ENCODE measurements at places on chromosomes 6 and 20. TPM values are rescaled to one million over a fixed set of nuclear protein-coding genes. Genes with fewer than 3 reads are reported as not detected.

DNA sequence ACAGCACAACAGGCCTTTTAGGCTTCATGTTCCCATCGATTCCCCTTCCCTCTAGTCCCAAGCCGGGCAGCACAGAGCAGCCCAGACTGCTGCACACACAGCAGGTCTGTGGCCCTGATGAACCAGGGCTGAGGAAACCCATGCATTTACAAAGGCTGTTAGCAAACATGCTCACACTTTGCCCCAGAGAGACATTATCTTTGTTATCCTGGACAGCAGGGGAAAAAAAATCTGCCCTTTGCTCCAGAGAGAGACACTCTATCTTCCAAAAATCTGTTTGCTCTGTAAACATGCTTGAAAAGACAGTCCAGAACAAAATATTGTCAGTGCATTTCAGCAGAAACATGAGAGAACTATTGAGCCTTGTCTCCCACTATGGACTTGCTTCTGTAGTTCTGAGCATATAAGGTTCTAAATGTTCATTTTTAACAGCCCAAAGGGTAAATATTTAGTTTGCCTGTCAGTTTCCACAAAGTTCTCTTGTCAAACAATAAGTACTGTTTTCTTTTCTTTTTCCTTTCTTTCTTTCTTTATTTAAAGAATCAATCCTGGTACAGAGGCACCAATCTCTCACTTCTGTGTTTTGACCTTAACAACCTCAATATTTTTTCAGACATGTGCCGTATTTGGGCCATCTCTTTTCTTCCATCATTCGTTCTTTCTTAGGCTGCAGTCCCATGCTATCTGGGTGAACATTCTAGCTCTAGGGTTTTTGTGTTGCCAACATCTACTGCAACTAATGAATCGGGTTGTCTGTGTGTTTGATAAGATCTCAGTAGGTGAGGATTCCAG is 468.0 kb downstream of the EPM2A start:
- H3K4me1 ChIP-seq, result no peaks in the 10 kb centered on the region
- H3K27me3 ChIP-seq, result no peaks in the 10 kb centered on the region
- H3K27ac ChIP-seq, result no peak overlapping the region
- no peaks in the 10 kb centered on the region for H3K36me3 ChIP-seq
- DNase-seq, result no peak

GRCh38 chr6:83182114-83182513 is 11.0 kb downstream of the PGM3 start:
- no peak for DNase-seq
- H3K4me3 ChIP-seq, result no peak overlapping the region
- no peak overlapping the region for H3K27ac ChIP-seq
- H3K36me3 ChIP-seq, result peaks cover 18% of the 10 kb centered on the region
- no peaks in the 10 kb centered on the region for H3K4me1 ChIP-seq
- H3K27me3 ChIP-seq, result no peaks in the 10 kb centered on the region

GRCh38 chr6:42322676-42323075 is 105.0 kb upstream of the MRPS10 start:
- no peaks in the 10 kb centered on the region for H3K36me3 ChIP-seq
- H3K27ac ChIP-seq, result no peak overlapping the region
- no peaks in the 10 kb centered on the region for H3K27me3 ChIP-seq
- no peak overlapping the region for H3K4me3 ChIP-seq
- peaks cover 28% of the 10 kb centered on the region for H3K4me1 ChIP-seq

DNA sequence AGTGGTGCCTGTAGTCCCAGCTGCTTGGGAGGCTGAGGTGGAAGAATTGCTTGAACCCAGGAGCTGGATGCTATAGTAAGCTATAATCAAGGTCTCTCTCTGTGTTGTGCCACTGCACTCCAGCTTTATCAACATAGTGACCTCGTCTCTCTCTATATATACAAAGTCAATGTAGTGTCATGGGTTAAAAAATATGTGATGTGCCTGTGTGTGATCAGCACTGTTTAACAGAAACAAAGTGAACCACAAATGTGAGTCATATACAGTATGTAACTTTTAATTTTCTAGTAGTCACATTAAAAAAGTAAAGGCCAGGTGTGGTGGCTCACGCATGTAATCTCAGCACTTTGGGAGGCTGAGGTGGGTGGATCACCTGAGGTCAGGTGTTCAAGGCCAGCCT is 85.3 kb upstream of the RNF24 start:
- DNase-seq, result no peak
- no peaks in the 10 kb centered on the region for H3K27me3 ChIP-seq
- no peaks in the 10 kb centered on the region for H3K4me1 ChIP-seq
- H3K27ac ChIP-seq, result no peak overlapping the region
- H3K4me3 ChIP-seq, result no peak overlapping the region

- H3K27ac ChIP-seq, result no peak overlapping the region
- no peak for DNase-seq
- no peak overlapping the region for H3K4me3 ChIP-seq
- H3K27me3 ChIP-seq, result no peaks in the 10 kb centered on the region
- H3K4me1 ChIP-seq, result no peaks in the 10 kb centered on the region
These were observed 83.8 kb downstream of the IYD start for GRCh38 chr6:150452428-150453243.

DNA sequence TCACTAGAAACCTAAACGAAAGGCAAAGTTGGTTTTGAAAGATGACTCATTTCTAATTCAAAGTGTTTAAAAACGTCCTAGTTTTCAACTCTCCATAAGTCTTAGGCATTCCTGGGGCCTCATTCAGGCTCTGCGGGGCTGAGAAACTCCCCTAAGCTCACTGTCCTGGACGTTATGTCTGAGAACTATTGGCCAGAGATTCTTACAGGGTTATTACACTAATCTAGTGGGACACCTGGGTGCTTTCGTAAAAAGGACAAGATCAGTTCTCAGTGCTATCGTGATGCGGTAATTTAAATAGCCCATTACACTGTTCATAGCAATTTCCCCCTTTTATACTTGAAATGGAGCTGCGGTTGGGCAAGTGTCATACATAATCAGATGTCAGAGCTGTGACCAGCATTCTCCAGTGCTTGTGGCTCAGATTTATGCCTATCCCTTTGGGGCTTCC is 280.9 kb downstream of the QKI start:
- no peak for DNase-seq
- H3K27ac ChIP-seq, result no peak overlapping the region
- no peaks in the 10 kb centered on the region for H3K36me3 ChIP-seq
- H3K4me3 ChIP-seq, result no peak overlapping the region
- no peaks in the 10 kb centered on the region for H3K27me3 ChIP-seq

- H3K4me1 ChIP-seq, result peaks cover 5% of the 10 kb centered on the region
- peaks cover 9% of the 10 kb centered on the region for H3K27me3 ChIP-seq
- H3K4me3 ChIP-seq, result no peak within 1 kb of the TSS
These were observed at the start of gene ELOVL2 for GRCh38 chr6:11043961-11044711. Gene ELOVL2, minus strand, starts transcription at chr6:11044305. Its CDS starts 75 bp downstream, at chr6:11044230.

- H3K27me3 ChIP-seq, result no peaks in the 10 kb centered on the region
- peaks cover 20% of the 10 kb centered on the region for H3K4me1 ChIP-seq
- no peaks in the 10 kb centered on the region for H3K36me3 ChIP-seq
- no peak overlapping the region for H3K27ac ChIP-seq
- no peak for DNase-seq
These were observed 80.1 kb downstream of the RSPH3 start for GRCh38 chr6:158919865-158920264.

- no peaks in the 10 kb centered on the region for H3K36me3 ChIP-seq
- no peaks in the 10 kb centered on the region for H3K27me3 ChIP-seq
These were observed 258.4 kb upstream of the CITED2 start for GRCh38 chr6:139632840-139633239.

GRCh38 chr6:122049341-122049740 is 350.1 kb upstream of the HSF2 start:
- H3K36me3 ChIP-seq, result no peaks in the 10 kb centered on the region
- no peaks in the 10 kb centered on the region for H3K27me3 ChIP-seq
- H3K27ac ChIP-seq, result no peak overlapping the region
- no peak overlapping the region for H3K4me3 ChIP-seq
- DNase-seq, result no peak
- H3K4me1 ChIP-seq, result no peaks in the 10 kb centered on the region

- no peak for DNase-seq
- no peaks in the 10 kb centered on the region for H3K36me3 ChIP-seq
- H3K4me1 ChIP-seq, result peaks cover 11% of the 10 kb centered on the region
- no peak overlapping the region for H3K27ac ChIP-seq
- no peaks in the 10 kb centered on the region for H3K27me3 ChIP-seq
These were observed 125.3 kb downstream of the BTBD9 start for GRCh38 chr6:38514399-38514798.

- no peak overlapping the region for H3K4me3 ChIP-seq
- H3K27ac ChIP-seq, result no peak overlapping the region
- H3K4me1 ChIP-seq, result no peaks in the 10 kb centered on the region
- DNase-seq, result no peak
- H3K27me3 ChIP-seq, result no peaks in the 10 kb centered on the region
These were observed 156.5 kb upstream of the INSM1 start for GRCh38 chr20:20211274-20211987.

GRCh38 chr20:33578510-33578909 is 83.6 kb upstream of the C20orf144 start:
- DNase-seq, result no peak
- no peaks in the 10 kb centered on the region for H3K4me1 ChIP-seq
- no peak overlapping the region for H3K4me3 ChIP-seq
- H3K27ac ChIP-seq, result no peak overlapping the region
- no peaks in the 10 kb centered on the region for H3K36me3 ChIP-seq

- no peak for DNase-seq
- no peaks in the 10 kb centered on the region for H3K4me1 ChIP-seq
- H3K36me3 ChIP-seq, result no peaks in the 10 kb centered on the region
- no peak overlapping the region for H3K4me3 ChIP-seq
- no peaks in the 10 kb centered on the region for H3K27me3 ChIP-seq
These were observed 142.0 kb downstream of the UST start for GRCh38 chr6:148888856-148889255.

GRCh38 chr6:50724381-50725124 is 11.2 kb downstream of the TFAP2D start:
- no peaks in the 10 kb centered on the region for H3K4me1 ChIP-seq
- H3K27ac ChIP-seq, result no peak overlapping the region
- peaks cover 5% of the 10 kb centered on the region for H3K27me3 ChIP-seq

GRCh38 chr6:35415065-35415891 is 36.9 kb upstream of the FANCE start:
- no peaks in the 10 kb centered on the region for H3K27me3 ChIP-seq
- peaks cover 22% of the 10 kb centered on the region for H3K36me3 ChIP-seq
- no peak for DNase-seq
- H3K4me1 ChIP-seq, result peaks cover 35% of the 10 kb centered on the region

DNA sequence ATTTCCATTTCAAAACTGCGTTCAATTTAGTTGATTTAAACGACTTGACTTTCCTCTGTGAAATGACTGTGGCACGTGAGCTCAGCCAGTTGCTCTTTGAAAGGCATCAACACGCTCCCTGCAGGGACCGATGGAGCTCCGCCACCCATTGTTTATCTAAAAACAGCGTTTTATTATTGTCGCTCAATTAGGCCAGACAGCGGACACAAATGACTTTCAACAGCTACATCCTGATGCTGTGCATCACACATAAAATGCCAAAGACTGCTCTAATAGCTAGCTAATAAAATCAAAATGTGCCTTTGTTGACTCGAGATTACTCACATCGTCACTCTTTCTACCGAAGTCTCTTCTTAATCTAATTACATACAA is 332.5 kb downstream of the CD83 start:
- no peaks in the 10 kb centered on the region for H3K36me3 ChIP-seq
- no peak overlapping the region for H3K27ac ChIP-seq
- no peaks in the 10 kb centered on the region for H3K27me3 ChIP-seq
- H3K4me1 ChIP-seq, result peaks cover 50% of the 10 kb centered on the region
- no peak for DNase-seq
- no peak overlapping the region for H3K4me3 ChIP-seq

- DNase-seq, result no peak
- H3K27me3 ChIP-seq, result no peaks in the 10 kb centered on the region
These were observed 45.4 kb downstream of the TPBG start for GRCh38 chr6:82408952-82409431.

- no peak overlapping the region for H3K27ac ChIP-seq
- no peaks in the 10 kb centered on the region for H3K36me3 ChIP-seq
- no peak for DNase-seq
- no peaks in the 10 kb centered on the region for H3K27me3 ChIP-seq
These were observed 237.2 kb downstream of the FARS2 start for GRCh38 chr6:5498579-5498899.

- H3K36me3 ChIP-seq, result no peaks in the 10 kb centered on the region
- peaks cover 18% of the 10 kb centered on the region for H3K4me1 ChIP-seq
- no peak within 1 kb of the TSS for H3K27ac ChIP-seq
- H3K4me3 ChIP-seq, result peak within 1 kb of the TSS; percentile 52
- peak; percentile 41 for DNase-seq
- no peaks in the 10 kb centered on the region for H3K27me3 ChIP-seq
These were observed at the start of gene ZNF311 for GRCh38 chr6:29005183-29005885. Gene ZNF311, minus strand, starts transcription at chr6:29005315. Its CDS starts 1,361 bp downstream, at chr6:29003954.

DNA sequence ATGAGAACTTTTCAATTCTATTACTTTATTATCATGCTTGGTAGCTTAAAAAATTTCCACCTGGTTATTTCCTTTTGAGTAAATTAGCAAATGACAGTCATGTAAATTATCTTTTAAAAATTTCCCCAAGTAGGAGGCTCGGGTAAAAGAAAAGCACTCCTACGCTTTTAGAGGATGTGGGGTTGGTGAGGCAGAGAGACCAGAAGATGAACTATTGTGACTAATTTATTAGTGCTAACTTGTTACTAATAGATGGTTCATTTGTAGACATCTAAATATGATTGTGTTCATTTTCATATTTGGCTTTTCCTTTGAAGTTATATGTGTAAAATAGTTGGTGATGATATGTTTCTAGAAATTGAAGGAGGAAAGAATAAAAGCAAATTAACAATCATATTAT is 27.0 kb downstream of the ZNF292 start:
- peaks cover 61% of the 10 kb centered on the region for H3K4me1 ChIP-seq
- H3K27me3 ChIP-seq, result no peaks in the 10 kb centered on the region
- no peak overlapping the region for H3K27ac ChIP-seq
- no peak overlapping the region for H3K4me3 ChIP-seq

DNA sequence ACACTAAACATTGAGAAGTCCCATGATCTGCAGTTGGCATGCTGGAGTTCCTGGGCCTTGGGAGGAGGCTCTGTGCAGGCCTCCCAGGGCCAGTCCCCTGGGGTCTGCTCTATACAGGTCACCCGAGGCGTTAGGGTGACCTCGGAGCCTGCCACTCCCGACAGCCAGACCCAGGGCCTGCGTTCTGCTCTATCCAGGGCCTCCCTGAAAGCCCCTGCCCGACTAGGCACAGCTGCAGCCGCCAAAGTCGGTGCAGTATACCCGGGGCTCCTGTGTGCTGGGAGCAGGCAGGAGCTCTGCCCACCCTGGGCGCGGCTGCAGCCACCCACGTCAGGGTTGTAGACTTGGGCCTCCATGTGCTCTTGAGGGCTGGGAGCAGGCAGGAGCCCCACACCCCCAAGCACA is 6.3 kb upstream of the OR14J1 start:
- H3K27ac ChIP-seq, result no peak overlapping the region
- H3K36me3 ChIP-seq, result no peaks in the 10 kb centered on the region
- no peaks in the 10 kb centered on the region for H3K27me3 ChIP-seq

Gene SYTL3
- 24.3 TPM for total RNA-seq

Gene AVP
- total RNA-seq, result not detected

Gene MOXD1
- not detected for total RNA-seq

Gene PFDN4
- total RNA-seq, result 15.2 TPM

Gene SLC17A9
- 2.1 TPM for total RNA-seq

Gene MAFB
- 2.6 TPM for total RNA-seq

Gene LAMA5
- total RNA-seq, result not detected

Gene PPP1R16B
- 54.3 TPM for total RNA-seq

Gene FARS2
- 19.2 TPM for total RNA-seq

Gene SASH1
- total RNA-seq, result 0.30 TPM

Gene FNDC11
- 0.38 TPM for total RNA-seq

Gene VIP
- total RNA-seq, result not detected

Gene PAQR8
- total RNA-seq, result 36.4 TPM

Gene CFB
- total RNA-seq, result 0.64 TPM

All from CD4-positive, alpha-beta memory T cell (primary cell).